CD14-positive monocyte (primary cell): ENCODE measurements at places on chromosomes 12 and 14. TPM values are rescaled to one million over a fixed set of nuclear protein-coding genes. Genes with fewer than 3 reads are reported as not detected.

The NTN4 gene
- polyA plus RNA-seq, result not detected

The REP15 gene
- not detected for polyA plus RNA-seq

The KRT6C gene
- polyA plus RNA-seq, result not detected

The KCNC2 gene
- not detected in 2 replicates for polyA plus RNA-seq
